ENCODE measurements at places on chromosomes 2 and 18.

DNA sequence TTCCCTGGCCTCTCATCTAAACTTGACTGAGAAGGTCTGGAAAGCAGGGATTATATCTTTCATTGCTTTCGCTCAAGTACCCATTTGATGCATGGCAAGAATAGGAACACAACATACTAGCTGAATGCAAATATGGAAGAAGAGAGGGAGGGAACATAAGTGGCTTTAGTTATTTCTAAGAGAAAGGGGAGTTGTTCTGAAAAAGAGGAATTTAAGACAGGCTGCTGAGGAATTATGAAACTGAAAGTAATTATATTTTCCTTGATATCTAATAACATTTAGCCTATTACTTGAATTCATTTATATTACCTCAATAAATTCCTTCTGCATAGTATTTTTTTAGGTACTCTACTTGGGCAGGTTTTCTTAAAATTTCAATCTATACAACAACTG lies 105.8 kb upstream of the TTN start:
- DNase-seq = no peak

DNA sequence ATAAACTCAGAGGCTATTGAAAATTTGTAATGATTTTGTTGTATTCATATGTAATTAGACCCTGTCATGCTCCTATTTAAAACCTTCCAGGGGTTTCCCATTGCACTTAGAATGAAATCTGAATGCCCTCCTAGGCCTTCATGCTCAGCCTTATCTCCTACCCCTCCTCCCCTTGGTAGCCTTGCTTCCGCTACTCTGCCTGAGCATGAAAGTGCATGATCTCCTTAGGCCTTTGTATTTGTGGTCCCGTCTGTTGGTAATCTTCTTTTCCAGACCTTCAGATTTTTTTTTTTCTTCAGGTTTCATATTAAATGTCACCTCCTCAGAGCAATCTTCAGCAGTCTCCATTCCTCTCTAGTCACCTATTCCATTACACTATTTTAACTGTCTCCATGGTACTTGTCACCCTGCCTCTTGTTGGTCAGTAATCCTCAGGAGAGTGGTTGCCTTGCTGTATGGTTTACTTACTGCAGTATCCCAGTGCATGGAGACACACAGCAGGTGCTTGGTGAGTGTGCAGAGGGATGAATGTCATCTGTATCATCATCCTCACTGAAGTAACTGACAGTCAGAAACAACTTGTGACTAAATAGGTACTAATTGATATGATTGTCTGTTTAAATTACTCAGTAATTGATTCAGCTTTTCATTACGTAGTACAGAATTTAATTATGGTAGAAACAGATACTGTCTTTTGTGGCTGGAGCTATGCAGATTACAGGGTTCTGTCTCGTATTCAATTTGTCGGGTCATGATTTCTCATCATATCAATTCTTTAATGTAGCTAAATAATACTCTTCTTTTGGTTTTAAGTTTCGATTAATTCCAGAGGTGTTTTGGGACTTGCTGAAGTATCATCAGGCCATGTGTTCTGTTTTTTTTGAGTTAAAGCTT lies 63.9 kb downstream of the PHLPP1 start:
- DNase-seq = no peak

DNA sequence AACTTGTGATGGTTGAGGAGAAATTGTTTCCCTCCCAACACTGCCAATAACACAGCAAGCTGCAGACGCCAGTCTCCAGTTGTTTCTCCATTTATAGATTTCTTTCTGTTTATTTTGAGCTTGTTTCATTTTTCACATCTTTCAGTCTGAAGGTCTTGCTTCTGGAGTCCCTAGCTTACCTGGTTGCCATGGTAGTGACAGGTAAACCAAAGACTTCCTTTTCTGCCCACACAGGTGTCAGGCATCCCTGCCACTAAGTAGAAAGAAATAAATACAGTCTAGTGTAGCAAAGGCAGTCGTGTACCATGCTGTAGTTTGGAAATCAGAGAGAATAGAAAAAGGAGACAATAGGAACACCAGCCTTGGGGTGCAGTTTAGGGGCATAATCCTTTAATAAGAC lies 82.8 kb downstream of the MARCHF4 start:
- no peak for DNase-seq

- no peak for DNase-seq
Observed at GRCh38 chr2:209236377-209236776, 187.5 kb upstream of the MAP2 start.

DNA sequence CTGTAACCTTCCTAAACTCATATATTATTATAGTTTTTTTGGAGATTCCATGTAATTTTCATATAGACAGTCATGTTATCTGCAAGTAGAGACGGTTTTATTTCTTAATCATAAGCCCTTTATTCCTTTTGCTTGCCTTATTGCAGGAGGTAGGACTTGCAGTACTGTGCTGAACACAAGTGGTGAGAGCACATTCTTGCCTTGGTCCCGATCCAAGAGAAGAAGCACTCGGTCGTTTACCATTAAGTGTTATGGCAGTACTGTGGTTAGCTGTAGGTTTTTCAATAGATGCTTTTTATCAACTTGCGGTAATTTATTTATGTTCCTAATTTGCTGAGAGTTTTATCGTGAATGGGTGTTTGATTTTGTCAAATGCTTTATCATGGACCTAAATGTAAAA lies 305.7 kb downstream of the DYSF start:
- no peak for DNase-seq

DNA sequence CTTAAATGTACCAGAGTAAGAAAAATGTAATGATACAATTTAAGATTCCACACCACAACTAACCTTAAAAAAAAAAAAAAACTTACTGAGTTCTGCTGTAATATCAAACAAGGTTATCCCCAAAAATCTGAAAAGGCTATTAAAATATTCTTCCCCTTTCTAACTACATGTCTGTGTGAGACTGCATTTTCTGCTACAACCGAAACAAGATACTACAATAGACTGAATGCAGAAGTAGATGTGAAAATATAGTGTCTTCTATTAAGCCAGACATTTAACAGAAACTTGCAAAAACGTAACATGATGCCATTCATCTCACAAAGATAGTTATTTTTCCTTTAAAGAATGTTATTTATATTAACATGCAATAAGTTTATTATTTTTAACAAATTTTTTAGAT lies 16.2 kb downstream of the SS18 start:
- DNase-seq = no peak

DNA sequence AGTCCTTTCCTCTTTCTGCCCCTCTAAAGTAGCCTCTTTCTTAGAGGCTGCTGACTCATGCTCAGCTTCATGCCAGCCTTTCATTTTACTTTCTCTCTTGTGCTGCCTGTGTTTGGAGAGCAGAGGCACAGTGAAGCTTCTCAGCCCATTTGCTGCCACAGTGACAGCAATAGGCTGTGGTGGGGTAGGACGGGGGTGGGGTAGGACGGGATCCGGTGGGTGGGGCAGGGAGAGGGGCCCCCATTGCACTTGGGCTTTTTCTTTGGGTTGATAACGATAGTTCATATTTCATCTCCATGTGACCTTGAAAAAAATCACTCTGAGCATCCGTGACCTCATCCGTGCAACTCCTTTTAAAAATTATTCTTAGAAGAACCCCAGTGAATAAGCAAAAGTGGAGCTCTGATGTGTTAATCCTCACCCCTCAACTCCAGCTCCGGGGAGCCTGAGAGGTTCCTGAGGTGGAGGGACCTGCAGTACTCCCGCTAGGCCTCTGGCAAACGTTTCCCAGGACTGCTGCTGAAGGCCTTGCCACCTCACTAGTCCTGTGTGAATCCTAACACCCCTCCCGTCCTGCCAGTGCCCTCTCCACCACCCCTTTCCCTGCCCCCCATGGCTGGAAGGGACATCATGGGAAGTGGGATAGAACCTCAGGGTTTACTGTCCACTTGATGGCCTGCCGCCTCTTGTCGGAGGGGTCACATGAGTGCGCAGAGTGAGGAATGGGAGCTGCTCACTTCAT lies 70.8 kb downstream of the INPP4A start:
- no peak for DNase-seq

DNA sequence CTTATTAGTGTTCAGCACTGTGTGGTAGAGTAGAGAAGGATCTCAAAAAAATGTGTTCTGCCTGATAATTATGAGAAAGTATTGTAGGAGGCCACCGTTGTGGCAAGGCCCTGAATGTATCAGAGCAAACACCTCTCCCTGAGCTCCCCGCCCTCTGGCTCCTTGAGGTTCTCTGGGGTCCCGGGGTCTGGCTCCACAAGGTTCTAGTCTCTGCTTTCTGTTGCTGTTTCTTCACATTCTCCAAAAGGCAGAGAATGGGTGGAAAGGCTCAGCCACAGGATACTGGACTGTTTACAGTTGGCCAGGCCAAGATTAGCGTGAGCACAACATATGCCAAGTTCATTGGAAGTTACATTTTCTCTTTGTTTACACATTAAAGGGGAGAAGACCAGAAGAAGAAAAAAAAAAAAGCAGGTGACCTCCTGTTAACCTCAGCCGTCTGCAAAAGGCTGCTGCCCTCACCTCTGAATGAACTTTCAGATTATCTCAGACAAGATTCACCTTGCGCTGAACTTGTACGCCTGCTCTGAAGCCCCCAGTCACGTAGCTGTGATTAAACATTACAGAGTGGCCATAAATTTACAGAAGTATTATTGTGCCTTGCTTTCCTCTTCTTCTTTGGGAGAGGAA lies 56.6 kb upstream of the CYP26B1 start:
- no peak for DNase-seq

GRCh38 chr18:70620837-70621612 lies 332.2 kb downstream of the SOCS6 start:
- DNase-seq = no peak

DNA sequence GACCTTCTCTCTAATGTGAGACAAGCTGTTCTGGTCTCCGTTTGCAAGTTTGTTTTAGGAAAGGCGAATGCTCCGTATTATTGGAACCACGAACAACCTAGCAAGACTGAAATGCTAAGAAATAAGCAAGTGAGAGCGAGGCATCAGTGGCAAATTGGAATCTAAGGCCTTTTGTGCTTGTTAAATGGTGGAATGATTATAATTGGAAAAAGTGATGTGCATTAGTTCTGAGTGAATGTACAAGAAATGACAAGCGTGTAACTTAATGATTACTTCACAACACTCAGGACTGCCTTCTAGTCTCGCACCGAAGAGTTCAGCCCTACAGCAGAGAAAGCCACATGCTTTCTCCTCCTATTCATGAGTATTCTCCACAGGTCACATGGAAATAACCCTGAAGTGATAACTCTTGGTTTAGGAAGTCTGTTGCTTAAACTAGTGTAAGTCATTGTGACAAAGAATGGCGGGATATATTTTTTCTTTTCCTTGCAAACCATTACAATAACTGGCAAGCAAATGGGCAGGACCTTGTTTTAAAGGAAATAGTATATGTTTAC lies 392.2 kb upstream of the FIGN start:
- no peak for DNase-seq

DNA sequence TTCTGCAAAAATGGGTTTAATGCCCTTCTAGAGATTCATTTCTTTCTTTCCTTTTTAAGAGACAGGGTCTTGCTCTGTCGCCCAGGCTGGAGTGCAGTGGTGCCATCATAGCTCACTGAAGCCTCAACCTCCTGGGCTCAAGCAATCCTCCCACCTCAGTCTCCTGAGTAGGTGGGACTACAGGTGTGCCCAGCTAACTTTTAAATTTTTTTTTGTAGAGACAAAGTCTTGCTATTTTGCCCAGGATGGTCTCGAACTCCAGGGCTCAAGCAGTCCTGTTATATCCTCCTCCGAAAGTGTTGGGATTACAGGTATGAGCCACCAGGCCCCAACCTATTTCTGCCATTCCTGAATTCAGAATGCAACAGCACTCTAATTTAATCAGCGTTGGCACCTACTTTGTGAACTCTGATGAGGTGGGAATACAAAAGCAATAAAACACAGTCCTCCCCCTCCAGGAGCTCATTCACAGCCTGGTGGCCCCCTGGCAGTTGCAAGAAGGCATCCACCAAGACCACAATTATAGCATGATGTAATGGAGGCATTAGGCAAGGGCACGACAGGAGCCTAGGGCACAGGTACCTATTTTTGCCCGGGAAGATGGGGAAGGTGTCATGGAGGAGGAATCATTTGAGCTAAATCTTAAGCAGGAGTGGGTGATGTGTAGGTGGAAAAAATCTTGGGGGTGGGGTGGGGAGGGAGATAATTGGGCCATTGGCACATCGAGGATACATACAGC lies 5.1 kb downstream of the RHOB start:
- DNase-seq = no peak

GRCh38 chr18:9684881-9685614 lies 23.1 kb upstream of the RAB31 start:
- no peak for DNase-seq

- no peak for DNase-seq
Observed at GRCh38 chr2:26847655-26848335, at the start of gene DPYSL5. DPYSL5 (plus strand) TSS chr2:26848132; CDS start chr2:26898500, 50,368 bp downstream.

GRCh38 chr2:74242354-74243071 lies 44.1 kb downstream of the MTHFD2 start:
- DNase-seq = no peak

GRCh38 chr2:45755585-45756335 lies 104.3 kb downstream of the PRKCE start:
- DNase-seq = no peak

GRCh38 chr18:76447258-76447890 lies 47.7 kb downstream of the ZNF516 start:
- DNase-seq = no peak

- no peak for DNase-seq
Observed at GRCh38 chr2:100615886-100616285, 53.1 kb downstream of the PDCL3 start.

GRCh38 chr2:95289253-95289652 lies 7.9 kb upstream of the KCNIP3 start:
- no peak for DNase-seq

DNA sequence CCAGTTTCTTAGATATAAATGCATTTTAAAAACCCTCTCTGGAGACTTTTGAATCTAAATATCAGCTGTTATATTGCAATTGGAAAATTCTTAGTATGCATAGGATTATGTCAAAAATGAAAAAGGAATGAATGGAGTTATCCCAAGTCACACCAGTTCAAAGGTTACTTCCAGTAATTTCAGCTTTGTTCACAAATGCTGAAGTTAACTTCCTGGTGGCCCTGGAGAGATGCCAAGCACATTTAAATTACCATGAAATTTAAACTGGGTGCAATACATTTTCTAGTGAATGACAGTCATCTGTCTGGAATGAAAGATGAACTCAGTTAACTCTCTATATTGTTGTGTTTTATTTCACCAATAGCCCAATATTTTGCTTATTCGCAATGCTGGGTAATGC lies 753.9 kb downstream of the SUCLG1 start:
- DNase-seq = no peak

DNA sequence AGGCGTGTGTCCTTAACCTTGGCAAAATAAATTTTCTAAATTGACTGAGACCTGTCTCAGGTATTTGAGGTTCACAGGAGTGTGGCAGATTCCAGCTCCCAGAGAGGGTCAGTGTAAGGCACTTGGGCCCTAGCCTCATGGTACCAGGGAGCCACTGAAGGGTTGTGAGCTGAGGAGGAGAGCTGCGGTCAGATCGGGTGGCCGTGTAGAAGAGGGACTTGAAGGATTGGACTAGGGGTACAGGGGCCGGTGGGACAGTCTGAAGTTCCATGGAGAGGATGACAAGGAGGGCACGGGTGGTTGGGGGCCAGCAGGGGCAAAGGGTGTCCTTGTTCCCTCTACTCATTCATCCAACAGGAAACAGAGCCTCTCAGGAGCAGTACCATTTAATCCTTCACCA lies 327.0 kb upstream of the HS6ST1 start:
- no peak for DNase-seq

- DNase-seq = no peak
Observed at GRCh38 chr18:76996429-76996828, 136.2 kb downstream of the MBP start.

All from stimulated activated CD8-positive, alpha-beta memory T cell treated with anti-CD3 and anti-CD28 coated beads, Interleukin-7, amount 100 ng/mL, for 1 hour (primary cell).